ENCODE measurements at places on chromosomes 1 and 21.

- no peak for DNase-seq
These were observed 2.1 kb downstream of the SH3BGRL3 start for GRCh38 chr1:26281971-26282370.

DNA sequence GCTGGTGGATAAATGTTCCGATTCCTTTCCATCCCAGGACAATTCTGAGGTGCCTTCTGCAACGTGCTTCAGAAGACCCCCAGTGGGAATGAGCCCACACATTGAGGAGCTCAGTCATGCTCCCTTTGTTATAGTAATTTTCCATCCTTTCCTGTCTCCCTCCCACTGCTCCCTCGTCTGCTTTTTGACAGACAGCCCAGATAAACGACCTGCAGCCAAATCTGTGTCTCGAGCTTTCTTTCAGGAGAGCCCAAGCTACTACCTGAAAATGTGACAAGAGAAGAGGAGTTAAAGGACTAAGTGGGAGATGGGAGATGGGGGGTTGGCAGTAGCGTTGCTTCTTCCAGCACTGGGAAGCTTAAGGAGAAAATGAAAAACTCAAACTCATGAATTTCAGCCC lies 65.9 kb upstream of the LRRN2 start:
- DNase-seq: no peak

DNA sequence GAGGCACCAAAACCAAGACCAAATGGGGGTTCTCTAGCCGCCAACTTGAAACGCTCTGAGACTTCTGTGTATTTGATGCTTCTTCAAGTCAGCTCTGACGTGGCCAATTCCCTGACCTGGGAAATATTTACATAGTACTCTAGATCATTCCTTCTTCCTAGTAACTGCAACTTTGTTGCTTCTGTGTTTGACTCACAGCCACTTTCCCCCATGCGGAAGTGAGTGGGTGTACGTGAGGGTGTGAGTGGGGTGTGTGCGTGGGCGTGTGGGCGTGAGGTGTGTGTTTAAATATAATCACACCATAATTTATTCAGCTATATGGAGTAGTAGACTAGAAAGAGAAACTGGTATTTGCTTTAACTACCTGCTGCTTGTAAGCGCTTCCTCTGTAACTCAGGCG lies 111.0 kb downstream of the TAS1R2 start:
- DNase-seq: no peak

- DNase-seq: no peak
These were observed at the start of gene ADORA1 for GRCh38 chr1:203127666-203128430. Gene ADORA1, plus strand, starts transcription at chr1:203127726. Its CDS starts 1,116 bp downstream, at chr1:203128842.

Data from stimulated activated CD8-positive, alpha-beta memory T cell treated with anti-CD3 and anti-CD28 coated beads, Interleukin-7, amount 100 ng/mL, for 1 hour (primary cell).